ENCODE measurements at places on chromosomes 7 and 10. TPM values are rescaled to one million over a fixed set of nuclear protein-coding genes. Genes with fewer than 3 reads are reported as not detected.
A peak's percentile ranks its signal among the peaks of the same experiment; 100 is the strongest.

- H3K27me3 ChIP-seq, result no peaks in the 10 kb centered on the region
- ATAC-seq, result no peak
- H3K4me1 ChIP-seq, result no peaks in the 10 kb centered on the region
- no peak overlapping the region for H3K27ac ChIP-seq
- no peak overlapping the region for H3K4me3 ChIP-seq
These were observed 104.7 kb upstream of the EEPD1 start for GRCh38 chr7:36048141-36048901.

GRCh38 chr7:158588085-158588877 is 658 bp upstream of the PTPRN2 start:
- H3K36me3 ChIP-seq, result peaks cover 5% of the 10 kb centered on the region
- H3K27ac ChIP-seq, result no peak overlapping the region
- ATAC-seq, result peak; percentile 12
- H3K4me1 ChIP-seq, result no peaks in the 10 kb centered on the region
- peaks cover 29% of the 10 kb centered on the region for H3K27me3 ChIP-seq
- H3K4me3 ChIP-seq, result peak overlapping the region; percentile 53

DNA sequence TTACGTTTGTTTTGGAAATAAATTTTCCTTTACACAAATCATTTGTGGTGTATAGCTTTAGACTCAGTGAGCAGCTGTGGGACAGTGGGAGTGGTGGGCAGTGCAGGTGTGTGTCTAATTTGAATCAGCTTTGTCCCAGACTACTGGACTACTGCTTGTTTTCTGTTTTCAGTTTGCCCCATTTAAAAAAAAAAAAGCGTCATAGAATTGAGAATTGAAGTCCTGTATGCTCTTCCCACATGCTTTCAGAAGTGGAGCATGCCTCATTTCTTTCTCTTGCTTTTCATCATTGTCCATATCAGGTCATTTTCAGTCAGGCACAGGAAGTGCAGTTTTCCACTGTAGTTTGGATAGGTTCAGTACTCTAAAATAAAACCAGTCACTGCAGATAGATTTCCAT is 66.1 kb downstream of the SHH start:
- H3K36me3 ChIP-seq, result peaks cover 89% of the 10 kb centered on the region
- ATAC-seq, result peak; percentile 83
- peak overlapping the region; percentile 70 for H3K4me3 ChIP-seq
- no peaks in the 10 kb centered on the region for H3K27me3 ChIP-seq

DNA sequence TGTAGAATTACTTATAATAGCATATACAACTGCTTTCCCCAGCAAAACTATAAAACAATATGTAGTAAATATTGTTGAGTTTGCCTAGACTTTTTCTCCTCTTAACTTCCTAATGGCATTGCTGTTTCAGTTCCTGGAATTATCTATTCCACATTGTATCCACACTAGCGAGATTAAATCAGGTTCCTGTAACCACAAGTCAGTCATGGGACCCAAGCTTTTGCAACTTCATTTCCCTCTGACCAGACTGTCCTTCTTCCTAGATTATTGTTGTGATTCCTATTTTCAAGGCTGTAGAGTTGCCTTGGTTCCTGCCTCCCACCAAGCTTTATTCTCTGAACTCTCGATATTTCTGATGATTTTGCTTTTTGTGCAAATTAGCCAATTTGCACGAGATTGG is 173.3 kb upstream of the ZNF804B start:
- no peaks in the 10 kb centered on the region for H3K36me3 ChIP-seq
- H3K4me3 ChIP-seq, result no peak overlapping the region
- no peak for ATAC-seq

DNA sequence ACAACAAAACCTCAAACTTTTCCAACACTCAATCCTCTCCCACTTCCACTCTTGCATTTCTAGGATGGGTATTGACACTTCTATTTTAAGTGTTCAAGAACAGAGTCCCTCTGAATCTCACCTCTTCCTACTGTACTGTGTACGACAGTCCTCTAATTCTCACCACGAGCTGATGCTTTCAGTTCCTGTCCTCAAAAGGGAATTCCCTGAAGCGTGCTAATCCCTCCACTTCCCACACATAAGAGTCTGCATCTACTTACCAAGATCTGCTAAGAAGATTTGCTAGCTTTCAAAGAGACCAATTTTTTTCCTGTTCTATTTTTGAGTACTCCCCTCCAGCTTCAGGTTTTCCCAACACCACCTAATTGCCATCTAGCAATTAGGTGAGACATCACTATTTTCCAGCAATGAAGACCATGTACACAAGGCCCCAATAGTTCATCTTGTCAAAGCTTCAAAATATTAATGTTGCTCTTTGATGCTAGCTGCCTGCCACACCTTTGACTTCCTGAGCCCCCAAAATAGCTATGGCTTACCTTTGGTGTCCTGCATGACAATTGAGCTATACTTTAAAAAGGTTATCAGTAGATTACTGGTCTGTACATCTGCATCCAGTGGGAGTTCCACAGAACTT is 54.4 kb downstream of the ARMH3 start:
- H3K4me3 ChIP-seq, result peak overlapping the region; percentile 31
- ATAC-seq, result peak; percentile 90
- peaks cover 11% of the 10 kb centered on the region for H3K4me1 ChIP-seq

Gene MXI1
- total RNA-seq, result 130 TPM
